CD8-positive, alpha-beta T cell (primary cell): ENCODE measurements at places on chromosomes 2 and 18. TPM values are rescaled to one million over a fixed set of nuclear protein-coding genes. Genes with fewer than 3 reads are reported as not detected.
A peak's percentile ranks its signal among the peaks of the same experiment; 100 is the strongest.

DNA sequence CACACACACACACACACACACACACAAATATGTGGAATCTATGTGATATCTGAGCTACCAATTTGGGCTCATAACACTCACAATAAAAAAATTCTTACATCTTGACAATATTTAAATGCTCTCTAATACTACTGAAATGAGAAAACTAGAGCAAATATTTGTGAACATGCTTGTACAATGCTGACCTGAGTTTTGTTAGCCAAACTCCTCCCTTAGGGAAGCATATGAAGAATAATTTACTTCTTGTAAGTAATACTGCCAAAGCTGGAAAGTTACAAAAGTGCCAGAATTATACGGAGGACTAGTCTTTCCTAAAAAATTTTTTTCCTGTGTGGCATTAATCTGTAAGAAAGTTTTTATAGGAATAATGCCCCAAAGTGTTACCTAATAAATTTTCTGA lies 18.5 kb downstream of the MBD2 start:
- no peak for DNase-seq

GRCh38 chr2:46239847-46240181 lies 57.4 kb upstream of the EPAS1 start:
- peak; percentile 46 for DNase-seq

- no peak for DNase-seq
Observed at GRCh38 chr2:28327956-28328922, 64.4 kb upstream of the FOSL2 start.

- peak; percentile 54 for DNase-seq
Observed at GRCh38 chr2:148645539-148646230, 1.1 kb downstream of the EPC2 start.

DNA sequence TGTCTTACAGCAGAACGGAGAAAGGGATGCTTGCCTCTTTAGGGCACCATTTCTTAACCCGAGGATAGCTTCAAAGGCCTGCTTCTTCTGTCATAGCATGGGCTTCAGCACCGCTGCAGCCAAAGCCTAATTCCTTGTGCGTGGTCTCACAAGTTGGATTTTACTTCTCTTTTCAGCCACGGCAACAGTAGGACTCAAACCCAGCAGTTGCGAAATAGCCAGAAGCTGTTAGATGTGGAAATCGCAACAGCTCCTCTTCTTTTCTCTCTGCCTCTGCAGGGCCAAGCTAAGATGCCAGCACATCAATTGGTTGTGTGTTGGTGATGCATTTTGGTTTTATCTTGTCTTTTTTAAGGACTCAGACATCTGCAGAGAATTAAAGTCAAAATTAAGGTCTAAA lies 3.1 kb downstream of the NRXN1 start:
- DNase-seq: no peak

The HOXD10 gene
- not detected for total RNA-seq

The DPYSL5 gene
- total RNA-seq: not detected

The NTSR2 gene
- total RNA-seq: not detected

The IL1RL1 gene
- total RNA-seq: not detected
